ENCODE measurements at places on chromosomes 11 and 22.

- no peak for DNase-seq
Observed at GRCh38 chr11:122883646-122883979, 1.1 kb downstream of the JHY start.

- no peak for DNase-seq
Observed at GRCh38 chr11:67400251-67400941, 1.3 kb downstream of the PPP1CA start.

GRCh38 chr11:14657841-14658240, 14.2 kb downstream of the PDE3B start:
- DNase-seq: no peak

- no peak for DNase-seq
Observed at GRCh38 chr11:17600316-17601255, 53.5 kb downstream of the OTOG start.

DNA sequence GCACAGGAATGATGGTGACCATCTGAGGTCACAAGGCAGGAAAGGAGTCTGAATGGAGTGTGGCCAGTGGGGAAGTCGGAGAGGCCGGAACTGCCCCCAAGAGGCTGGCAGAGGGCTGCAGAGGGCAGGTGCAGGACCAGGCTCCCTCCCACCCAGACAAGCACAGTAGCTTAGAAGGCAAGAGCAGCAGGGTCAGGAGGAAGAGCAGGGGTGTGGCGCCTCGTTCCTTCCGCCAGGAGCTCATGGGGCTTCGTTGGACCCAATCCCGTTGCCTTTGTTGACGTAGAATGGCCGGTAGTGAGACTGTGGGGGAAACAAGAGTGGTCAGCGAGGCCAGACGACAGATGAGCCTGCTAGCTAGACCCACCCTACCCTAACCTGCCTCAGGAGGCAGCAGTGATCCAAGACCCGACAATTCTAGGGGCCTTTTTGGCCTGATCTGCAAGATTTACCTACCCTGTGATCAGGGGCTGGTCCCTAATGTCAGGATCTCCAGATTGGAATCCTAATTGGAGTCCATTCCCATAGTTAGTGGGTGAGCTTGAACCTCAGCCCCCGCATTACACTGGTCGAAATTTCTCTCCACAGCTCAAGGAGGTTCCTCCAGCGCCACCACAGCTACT, 25.6 kb downstream of the TRIM29 start:
- no peak for DNase-seq

- DNase-seq: no peak
Observed at GRCh38 chr11:134536677-134537076, 124.6 kb upstream of the B3GAT1 start.

DNA sequence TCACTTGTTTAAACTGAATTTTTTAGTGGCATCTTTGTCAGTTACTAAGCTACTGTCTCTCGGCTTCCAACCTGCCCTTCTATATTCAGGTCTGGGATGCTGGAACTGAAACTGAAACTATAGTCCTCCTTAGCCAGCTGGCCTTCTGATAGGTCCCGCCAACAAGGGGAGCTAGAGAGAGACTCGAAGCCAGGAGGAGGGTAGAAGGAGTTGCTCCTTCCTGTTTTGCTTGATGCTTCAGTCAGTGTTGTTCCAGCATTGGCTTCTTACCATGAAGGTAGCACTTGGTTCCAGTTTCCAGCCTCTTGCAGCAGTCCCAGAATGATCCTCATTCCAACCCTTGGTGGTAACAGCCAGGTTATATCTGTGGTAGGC, 32.9 kb upstream of the HORMAD2 start:
- DNase-seq: no peak

GRCh38 chr11:94132152-94132558, 3.5 kb downstream of the PANX1 start:
- no peak for DNase-seq

DNA sequence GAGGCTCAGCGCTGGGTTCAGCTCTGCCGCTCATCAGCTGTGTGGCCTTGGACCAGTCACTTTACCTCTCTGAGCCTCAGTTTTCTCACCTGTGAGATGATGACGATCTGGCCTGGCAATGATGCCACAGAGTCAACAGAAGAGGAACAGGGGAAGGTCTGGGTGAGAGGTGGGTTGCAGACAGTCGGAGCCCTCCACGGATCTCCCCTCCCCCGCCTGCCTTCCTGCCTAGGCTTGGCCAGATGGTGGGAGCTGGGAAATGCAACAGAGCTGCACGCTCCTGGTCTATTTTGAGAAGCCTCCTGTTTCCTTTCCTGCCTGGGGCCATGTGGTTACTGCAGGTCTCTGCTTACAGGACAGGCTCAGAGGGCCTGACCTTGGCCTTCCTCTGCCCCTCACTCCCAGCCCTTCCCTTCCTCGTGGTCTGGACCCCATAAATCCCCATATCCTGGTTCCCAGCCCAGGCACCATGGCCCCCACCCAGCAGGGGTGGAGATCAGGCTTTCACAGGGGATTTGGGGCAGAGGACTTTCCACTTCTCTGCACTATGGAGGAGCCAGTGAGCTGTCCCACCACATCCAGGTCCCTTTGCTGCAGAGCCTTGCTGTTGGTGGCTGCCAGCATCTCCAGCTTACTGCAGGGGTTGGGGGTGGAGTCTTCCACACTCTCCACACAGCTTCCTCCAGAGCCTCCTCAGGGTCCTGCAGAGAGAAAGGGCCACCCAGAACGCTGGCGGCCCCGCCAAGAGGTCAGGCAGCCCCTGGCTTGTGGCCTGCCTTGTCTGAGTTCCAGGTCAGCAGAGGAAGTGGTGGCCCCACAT, 46.9 kb downstream of the C11orf96 start:
- no peak for DNase-seq

- DNase-seq: no peak
Observed at GRCh38 chr11:23687991-23688390, 808.9 kb upstream of the LUZP2 start.

DNA sequence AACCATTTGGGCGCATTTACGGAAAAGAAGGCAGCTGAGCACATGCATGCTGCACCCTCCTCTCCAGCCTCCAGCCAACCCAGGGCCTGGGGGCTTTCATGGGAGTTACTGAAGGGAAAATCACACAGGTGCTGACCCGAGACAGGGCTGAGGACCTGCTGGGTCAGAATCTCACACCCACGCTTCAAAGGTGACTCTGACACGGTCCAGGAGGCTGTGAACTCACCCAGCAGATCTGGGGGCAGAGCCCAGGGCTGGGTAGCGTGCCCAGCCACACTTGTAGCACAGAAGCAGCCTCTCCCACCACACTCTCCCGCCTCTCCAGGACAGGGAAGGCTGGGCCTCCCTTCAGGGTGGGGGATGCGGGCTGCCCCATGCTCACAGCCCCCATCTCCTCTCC, 347.6 kb downstream of the CTTN start:
- no peak for DNase-seq

Measured in stimulated activated CD8-positive, alpha-beta memory T cell treated with anti-CD3 and anti-CD28 coated beads, Interleukin-2, amount 100 ng/mL, for 1 hour (primary cell).